Neural progenitor cell (in vitro differentiated cells): ENCODE measurements at places on chromosomes 2 and 18. TPM values are rescaled to one million over a fixed set of nuclear protein-coding genes. Genes with fewer than 3 reads are reported as not detected.

HJURP gene
- 101 and 109 TPM in 2 replicates for total RNA-seq

HOXD1 gene
- not detected in 2 replicates for total RNA-seq

SMAD4 gene
- 168 and 310 TPM in 2 replicates for total RNA-seq

FIGN gene
- 27.7 and 41.1 TPM in 2 replicates for total RNA-seq

UBE2F gene
- 50.8 and 77.4 TPM in 2 replicates for total RNA-seq

DSG1 gene
- not detected in 2 replicates for total RNA-seq

CKAP2L gene
- 28.2 and 53.7 TPM in 2 replicates for total RNA-seq

LHCGR gene
- not detected in 2 replicates for total RNA-seq

ACVR1C gene
- total RNA-seq: 0.93 and 3.0 TPM in 2 replicates

NCKAP5 gene
- 0.43 and 0.47 TPM in 2 replicates for total RNA-seq

TRABD2A gene
- 1.7 and 2.0 TPM in 2 replicates for total RNA-seq

CNGA3 gene
- not detected in 2 replicates for total RNA-seq

CLEC4F gene
- total RNA-seq: not detected in 2 replicates

MYO5B gene
- total RNA-seq: 5.0 and 6.7 TPM in 2 replicates

TTR gene
- total RNA-seq: 1.8 TPM in 1 of 2 replicates, not detected in the other

PCARE gene
- not detected in 2 replicates for total RNA-seq

CASP8 gene
- 2.1 and 3.1 TPM in 2 replicates for total RNA-seq

KYNU gene
- total RNA-seq: 0.96 TPM in 1 of 2 replicates, not detected in the other

RAB6C gene
- 0.07 TPM in 1 of 2 replicates, not detected in the other for total RNA-seq

ELOA2 gene
- total RNA-seq: not detected in 2 replicates

IL36A gene
- not detected in 2 replicates for total RNA-seq

CCDC74B gene
- total RNA-seq: 8.8 and 13.8 TPM in 2 replicates

NR4A2 gene
- total RNA-seq: 0.37 and 0.56 TPM in 2 replicates

CFAP221 gene
- total RNA-seq: 0.74 and 1.5 TPM in 2 replicates

SELENOI gene
- 32.1 and 51.8 TPM in 2 replicates for total RNA-seq

CAPN14 gene
- total RNA-seq: 0.04 and 0.19 TPM in 2 replicates
